ENCODE measurements at places on chromosomes 2 and 18.

- DNase-seq: no peak
These were observed 475.6 kb downstream of the TDRD15 start for GRCh38 chr2:21599417-21599816.

- no peak for DNase-seq
These were observed 888.4 kb downstream of the BCL11A start for GRCh38 chr2:59665021-59665420.

- DNase-seq: no peak
These were observed 181.8 kb upstream of the GCFC2 start for GRCh38 chr2:75892490-75892889.

GRCh38 chr18:22170421-22171257, 1.2 kb downstream of the GATA6 start:
- DNase-seq: peak; percentile 75

GRCh38 chr2:191056228-191056627, 42.3 kb upstream of the STAT1 start:
- DNase-seq: no peak

- DNase-seq: peak; percentile 29
These were observed 1.1 kb upstream of the TMEFF2 start for GRCh38 chr2:192195548-192196418.

DNA sequence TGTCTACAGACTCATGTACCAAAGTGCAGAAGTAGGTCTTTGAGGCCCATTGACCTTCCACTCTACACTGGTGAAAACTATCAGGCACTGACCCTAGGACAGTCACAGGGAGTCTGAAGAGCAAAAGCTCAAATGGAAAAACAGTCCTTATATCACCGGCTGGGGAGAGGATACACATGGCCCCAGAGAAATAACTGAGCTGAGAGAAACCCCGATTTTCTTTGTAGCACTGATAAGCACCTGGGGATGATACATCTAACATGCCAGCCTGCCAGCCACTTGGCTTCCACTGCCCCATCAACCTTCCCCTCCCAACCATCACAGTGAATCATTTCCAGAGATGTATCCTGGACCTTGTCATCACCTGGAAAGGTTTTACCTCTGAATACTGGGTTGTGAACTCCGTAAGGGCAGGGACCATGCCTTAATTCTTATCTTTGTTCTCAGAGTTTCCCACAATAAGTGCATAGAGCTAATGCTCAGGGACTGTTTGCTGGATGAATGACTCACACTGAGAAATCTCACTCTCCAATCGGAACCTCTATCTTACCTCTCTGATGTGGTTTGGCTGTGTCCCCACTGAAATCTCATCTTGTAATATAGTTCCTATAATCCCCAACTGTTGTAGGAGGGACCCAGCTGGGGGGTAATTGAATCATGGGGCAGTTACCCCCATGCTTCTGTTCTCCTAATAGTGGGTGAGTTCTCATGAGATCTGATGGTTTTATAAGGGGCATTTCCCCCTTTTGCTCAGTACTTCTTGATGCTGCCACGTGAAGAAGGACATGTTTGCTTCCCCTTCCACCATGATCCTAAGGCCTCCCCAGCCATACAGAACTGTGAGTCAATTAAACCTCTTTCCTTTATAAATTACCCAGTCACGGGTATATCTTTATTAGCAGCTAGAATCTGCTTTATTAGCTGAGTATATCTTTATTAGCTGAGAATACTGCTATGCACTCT, 37.1 kb downstream of the EVA1A start:
- DNase-seq: no peak

DNA sequence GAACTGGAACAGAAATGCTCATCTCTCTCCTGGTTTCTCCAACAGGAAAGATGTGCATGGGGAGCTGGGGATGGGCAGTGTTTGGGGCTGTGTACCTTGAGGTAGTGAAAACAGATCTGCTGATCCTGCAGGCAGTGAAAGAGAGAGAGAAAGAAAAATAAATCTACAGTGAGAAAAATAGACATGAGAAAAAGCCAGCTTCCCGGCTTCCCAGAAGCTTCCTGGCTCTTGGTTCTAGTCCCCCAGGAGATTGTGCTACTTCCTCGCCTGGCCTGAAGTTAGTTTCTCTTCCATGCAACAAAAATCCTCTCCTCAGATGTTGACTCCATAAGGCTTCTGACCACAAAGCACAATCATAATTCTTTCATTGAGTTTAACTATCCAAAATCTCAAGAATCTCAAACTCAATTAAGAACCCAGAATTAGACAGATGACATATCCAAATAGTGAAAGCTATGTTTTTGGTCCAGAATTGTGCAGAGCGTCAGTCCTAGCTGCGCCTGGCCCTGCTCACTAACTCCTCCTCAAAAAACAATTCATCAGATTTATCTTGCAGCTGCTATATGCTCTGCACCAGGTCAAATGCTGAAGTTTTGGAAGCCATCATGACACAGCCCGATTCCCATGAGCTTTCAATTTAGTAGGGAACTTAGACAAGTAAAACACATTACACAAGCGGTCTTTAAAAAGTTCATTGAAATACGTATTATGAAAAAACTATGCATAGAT, 20.1 kb upstream of the NAB1 start:
- no peak for DNase-seq

DNA sequence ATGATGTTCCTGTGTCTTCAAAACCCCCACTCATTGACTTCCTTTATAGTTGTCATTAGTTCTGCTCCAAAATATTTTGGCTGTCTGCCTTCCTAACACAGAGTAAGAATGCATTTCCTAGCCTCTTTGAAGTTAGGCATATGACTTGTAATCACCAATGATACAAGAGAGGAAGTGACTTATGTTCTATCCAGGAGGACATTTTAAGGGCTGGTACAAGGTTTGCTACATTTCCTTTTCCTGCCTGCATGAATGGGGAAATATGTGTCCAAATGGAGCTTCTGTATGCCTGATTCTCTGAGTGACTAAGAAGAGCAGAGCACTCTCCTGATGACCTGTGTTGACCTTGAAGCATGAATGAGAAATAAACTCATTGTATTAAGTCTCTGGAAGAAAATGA, 115.1 kb downstream of the PLCL1 start:
- no peak for DNase-seq

DNA sequence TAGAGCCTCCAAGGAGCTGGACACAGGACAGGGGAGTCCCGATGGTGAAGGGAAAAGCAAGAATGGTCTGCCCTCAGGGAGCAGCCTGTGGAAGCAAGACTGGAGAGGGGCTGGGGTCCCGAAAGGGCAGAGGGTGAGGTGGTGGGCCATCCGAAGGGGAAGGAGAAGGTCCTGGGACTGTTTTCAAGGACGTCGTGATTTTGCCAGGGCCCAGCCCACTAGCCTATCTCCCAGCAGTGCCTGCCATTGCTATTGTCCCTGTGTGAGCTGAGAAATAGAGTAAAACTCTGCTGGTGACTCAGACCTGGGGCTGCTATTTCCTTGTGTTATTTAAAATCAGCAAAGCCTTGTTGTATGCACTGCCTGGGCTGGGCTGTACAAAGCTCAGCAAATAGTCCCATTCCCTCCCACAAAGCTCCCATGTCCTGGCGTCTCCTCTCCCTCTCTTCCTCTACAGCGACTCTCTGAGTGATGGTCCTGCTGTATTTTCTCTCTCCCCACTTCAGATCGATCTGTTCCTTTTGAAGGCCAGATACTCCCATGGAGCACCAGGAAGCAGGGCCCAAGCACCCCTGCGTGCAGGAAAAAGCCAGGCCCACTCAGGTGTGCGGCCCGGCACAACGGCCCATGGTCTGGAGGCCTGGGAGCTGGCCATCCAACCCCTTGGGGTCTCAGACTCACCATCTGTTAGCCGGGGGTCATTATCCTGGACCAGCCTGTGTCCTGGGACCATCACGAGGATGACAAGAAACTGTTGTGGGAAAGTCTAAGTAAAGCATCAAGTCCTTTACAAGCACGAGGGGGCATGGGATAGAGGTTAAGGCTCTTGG, 65.0 kb upstream of the OTOF start:
- DNase-seq: no peak

DNA sequence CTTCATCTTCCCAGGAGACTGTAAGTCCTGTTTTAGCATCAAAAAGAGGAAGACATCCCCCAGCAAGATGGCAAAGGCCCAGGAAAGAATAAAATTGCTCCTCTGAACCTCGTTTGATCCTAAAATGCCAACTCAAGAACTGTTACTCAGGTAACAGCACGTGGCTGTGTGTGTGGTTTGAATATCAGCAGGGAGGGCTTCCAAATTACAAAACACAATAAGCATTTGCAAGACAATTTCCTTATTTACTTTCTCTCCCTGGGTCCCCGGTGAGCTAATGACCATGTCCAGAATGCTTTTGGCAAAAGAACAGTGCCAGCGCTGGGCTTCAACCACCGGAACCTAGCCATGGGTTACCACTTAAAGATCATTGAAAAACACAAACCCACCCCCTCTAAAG, 163.6 kb downstream of the C1D start:
- DNase-seq: no peak

DNA sequence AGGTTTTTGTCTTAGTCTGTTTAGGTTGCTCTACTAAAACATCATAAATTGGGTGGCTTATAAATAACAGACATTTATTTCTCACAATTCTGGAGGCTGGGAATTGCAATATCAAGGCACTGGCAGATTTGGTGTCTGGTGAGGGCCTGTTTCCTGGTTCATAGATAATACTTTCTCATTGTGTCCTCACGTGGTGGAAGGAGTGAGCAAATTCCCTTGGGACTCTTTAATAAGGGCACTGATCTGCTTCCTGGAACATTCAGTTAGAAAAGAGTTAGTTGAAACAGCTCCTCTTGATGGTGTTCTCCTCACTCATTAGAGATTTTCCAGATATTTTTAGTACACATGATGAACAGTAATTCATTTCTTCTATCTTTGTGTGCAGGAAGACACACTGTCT, 22.3 kb downstream of the COL4A3 start:
- no peak for DNase-seq

DNA sequence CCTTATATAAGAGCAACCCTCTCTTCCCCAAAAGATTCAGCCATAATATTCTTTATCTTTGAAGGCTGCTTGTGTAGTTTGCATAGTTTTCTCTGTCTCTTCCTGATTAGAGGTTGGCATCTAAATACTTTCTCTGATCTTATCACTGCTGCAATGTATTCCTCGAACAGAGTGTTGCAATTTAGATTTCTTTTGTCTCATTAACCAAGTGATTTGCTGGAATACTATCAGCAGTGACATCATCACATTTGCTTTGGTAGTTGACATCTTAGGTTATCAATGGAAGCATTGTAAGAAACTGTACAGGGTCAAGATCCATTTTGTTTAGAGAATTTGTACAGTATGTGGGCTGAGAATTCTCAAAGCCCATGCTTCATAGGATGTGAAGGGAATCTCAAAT, 72.0 kb upstream of the NEUROD1 start:
- DNase-seq: no peak

DNA sequence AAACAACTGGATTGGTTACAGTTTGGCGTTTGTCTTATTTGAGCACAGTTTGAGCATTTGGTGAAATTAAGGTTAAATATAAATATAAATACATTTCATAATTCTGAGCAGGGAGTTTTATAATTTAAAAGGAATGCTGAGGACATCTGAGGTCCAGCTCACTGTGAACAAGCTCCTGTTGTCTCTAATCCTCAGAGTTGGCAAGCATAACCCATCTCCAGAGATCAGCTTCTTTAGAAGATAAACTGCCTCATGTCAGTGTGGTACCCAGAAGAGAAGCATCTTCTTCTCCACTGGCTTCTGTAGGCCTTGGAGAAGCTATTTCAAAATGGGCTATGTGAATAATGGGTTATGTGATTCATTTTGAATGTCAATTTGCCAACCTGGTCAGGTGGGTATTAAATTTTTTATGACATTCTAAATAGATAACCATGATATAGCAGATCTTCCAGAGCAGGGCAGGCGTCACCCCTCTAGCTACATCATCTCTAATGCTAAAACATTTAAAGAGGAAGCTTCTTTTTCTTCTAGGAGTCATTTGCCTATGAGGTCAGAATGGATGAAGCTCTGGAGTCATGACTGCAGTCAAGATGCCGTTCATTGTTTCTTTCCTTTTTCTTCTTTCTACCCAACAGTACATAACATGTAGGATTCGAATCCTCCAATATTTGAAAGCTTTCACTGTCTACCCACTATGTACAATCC, 324.0 kb downstream of the RNF144A start:
- DNase-seq: no peak

GRCh38 chr18:32871786-32872185, 99.0 kb upstream of the KLHL14 start:
- no peak for DNase-seq

GRCh38 chr2:155350783-155351580, 652.5 kb downstream of the KCNJ3 start:
- DNase-seq: no peak

DNA sequence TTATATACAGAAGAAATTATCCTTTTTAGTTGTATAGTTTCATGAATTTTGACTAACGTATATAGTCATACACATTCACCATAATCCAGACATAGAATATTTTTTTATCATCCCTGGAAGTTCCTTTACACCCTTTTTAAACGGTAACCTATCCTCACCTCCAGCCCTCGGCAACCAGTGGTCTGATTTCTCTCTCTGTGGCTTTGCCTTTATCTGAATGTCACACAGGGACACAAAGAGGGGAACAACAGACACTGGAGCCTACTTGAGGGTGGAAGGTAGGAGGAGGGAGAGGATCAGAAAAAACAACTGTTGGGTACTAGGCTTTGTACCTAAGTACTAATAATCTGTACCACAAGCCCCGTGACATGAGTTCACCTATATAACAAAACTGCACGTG, 191.9 kb downstream of the MC4R start:
- DNase-seq: no peak

DNA sequence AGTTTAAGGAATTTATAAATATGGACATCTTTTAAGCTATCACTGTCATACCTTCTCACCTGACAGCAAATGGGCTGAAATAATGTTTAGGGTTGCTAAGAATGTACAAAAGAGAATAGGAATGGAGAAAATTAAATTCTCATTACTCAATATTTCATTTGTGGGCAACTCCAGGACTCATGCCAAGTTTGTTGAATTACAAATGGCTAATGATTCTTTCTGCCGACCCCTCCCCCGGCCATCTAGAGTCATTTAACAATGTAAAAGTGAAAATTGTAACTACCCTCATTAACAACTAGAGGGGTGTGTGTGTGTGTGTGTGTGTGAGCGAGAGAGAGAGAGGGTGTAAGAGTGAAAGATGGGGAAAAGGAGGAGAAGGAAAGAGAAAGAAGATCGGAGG, 708.5 kb upstream of the FAM98A start:
- no peak for DNase-seq

GRCh38 chr2:149075105-149075504, 36.6 kb downstream of the LYPD6B start:
- no peak for DNase-seq

DNA sequence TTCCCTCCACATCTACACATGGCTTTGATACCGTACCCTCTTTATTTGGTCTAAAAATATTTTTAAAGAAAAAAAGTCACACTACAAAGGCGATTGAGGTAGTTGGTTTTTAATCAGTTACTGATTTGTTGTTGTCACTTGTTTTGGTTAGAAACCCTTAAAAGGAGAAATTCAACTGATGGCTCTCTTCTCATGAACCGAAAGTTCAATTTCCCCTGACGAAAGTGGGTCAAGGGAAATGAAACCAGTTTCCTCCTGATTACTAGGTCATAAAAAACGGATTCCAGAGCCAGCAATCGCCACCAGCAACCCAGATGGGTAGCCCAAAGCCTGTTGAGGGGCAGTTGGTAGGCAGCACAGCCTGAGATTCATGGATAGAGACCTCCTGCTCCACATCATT, 63.2 kb downstream of the DLGAP1 start:
- no peak for DNase-seq

- no peak for DNase-seq
These were observed 170.9 kb downstream of the PRPF40A start for GRCh38 chr2:152546230-152546837.

GRCh38 chr2:189287982-189288521, 108.5 kb upstream of the COL5A2 start:
- DNase-seq: no peak
